Activated CD4-positive, alpha-beta memory T cell treated with anti-CD3 and anti-CD28 coated beads, Interleukin-2, amount 10 ng/mL, durations not matched to agents 7 days and 5 days (primary cell): ENCODE measurements at places on chromosomes 3 and 15. TPM values are rescaled to one million over a fixed set of nuclear protein-coding genes. Genes with fewer than 3 reads are reported as not detected.

TEX55 gene
- not detected for total RNA-seq

DNA sequence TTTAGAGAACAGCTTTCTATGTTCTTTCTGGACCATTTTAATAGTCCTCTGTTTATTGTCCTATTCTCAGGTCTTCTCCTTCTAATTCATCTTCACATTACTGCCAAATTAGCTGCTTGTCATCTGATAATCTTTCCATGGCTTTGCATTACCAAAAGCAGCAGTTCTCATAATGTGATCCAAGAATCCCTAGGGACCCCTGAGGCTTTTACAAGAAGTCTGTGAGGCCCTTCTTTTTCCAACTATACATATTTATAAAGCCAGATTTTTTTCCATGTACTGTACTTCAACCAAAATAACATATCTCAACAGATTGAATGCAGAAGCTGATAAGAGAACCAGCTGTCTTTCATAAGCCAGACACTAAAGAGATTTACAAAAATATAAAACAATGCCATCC is 162.5 kb upstream of the BFSP2 start:
- H3K36me3 ChIP-seq: no peaks in the 10 kb centered on the region
- no peaks in the 10 kb centered on the region for H3K4me1 ChIP-seq
- peaks cover 8% of the 10 kb centered on the region for H3K27me3 ChIP-seq
- H3K27ac ChIP-seq: no peak overlapping the region

GRCh38 chr15:36370051-36370730 is 209.2 kb upstream of the CDIN1 start:
- DNase-seq: no peak
- H3K36me3 ChIP-seq: no peaks in the 10 kb centered on the region
- no peaks in the 10 kb centered on the region for H3K4me1 ChIP-seq

DNA sequence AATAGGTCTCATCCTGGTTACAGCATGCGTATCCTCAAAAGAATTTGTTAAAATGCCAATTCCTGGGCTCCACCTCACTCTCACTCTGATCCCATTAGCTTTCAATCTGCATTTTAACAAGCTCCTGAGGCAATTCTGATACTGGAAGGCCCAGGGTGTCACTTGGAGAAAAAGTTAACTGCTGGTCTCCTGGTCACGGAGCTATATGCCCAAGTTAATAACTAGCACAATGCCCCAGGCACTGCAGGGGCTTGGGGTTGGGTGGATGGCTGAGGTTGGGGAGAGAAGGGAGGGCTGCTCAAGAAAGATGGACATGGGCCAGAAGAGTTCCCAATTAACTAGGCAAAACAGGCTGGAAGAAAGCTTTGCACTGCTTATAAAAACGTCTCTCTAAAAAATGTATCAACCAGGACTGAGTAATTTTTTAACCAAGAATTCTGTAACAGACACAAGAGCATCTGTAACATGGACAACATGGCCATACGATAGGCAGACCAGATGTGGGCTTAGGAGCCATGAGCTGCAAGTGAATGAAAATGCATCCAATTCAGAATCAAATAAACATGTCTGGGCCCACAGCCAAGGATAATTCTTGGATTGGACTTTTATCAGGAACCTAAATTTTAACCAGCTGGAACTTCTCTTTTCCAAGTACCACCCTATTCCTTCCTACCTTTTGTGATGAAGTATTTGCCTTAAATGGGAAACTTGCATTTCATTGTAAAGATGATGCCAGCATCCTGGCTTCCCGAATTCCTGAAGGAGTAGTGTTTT is 4.2 kb downstream of the IL17RD start:
- H3K27me3 ChIP-seq: peaks cover 54% of the 10 kb centered on the region
- no peaks in the 10 kb centered on the region for H3K36me3 ChIP-seq
- no peak for DNase-seq
- H3K4me1 ChIP-seq: peaks cover 20% of the 10 kb centered on the region

PLCH1 gene
- 0.08 TPM for total RNA-seq

DGKG gene
- 0.58 TPM for total RNA-seq

DNA sequence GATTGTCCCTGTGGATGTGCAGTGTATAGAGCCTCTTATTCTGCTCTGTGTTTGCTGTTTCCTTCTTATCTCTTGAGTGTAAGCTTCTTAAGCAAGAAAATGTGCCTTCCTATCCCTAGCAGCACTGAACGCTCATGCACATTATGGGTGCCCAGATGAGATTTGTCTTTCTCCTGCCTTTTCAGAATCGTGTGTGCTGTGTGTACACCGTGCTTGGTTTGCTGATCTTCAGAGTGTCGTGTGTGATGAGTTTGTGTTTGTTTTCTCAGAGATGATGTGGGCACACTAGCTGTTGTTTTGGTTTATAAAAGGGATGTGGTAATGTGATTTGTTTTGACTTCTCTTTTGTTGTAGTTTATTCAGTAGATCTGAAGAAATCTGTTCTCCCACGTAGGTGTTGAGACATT is 19.7 kb downstream of the GPR171 start:
- peaks cover 49% of the 10 kb centered on the region for H3K4me1 ChIP-seq
- DNase-seq: peak; percentile 37
- H3K36me3 ChIP-seq: no peaks in the 10 kb centered on the region
- H3K27me3 ChIP-seq: peaks cover 2% of the 10 kb centered on the region
- H3K27ac ChIP-seq: peak overlapping the region; percentile 79

- H3K4me1 ChIP-seq: peaks cover 78% of the 10 kb centered on the region
- H3K4me3 ChIP-seq: no peak overlapping the region
- H3K27ac ChIP-seq: peak overlapping the region; percentile 36
- no peak for DNase-seq
These were observed 68.7 kb downstream of the CCNL1 start for GRCh38 chr3:157091083-157091833.

DNA sequence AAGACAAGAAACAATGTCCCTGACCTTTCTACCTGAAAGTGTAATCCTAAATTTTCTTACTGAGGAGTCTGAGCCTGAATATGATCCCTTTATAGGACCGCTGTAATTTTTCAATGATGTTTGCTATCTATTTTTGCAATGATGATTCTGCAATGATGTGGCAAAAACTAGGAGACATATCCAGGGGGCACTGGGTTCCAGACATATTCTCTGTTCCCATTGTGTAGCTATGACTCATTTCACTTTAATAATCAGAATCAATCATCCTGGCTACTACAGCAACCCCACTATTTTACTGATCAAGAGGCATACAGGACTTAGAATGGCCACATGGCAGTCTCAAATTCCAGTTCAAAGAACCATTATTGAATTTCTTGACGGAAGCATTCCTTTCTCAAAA is 85.9 kb downstream of the AQR start:
- H3K4me1 ChIP-seq: peaks cover 6% of the 10 kb centered on the region
- no peak overlapping the region for H3K27ac ChIP-seq
- DNase-seq: no peak
- peaks cover 62% of the 10 kb centered on the region for H3K36me3 ChIP-seq

DNA sequence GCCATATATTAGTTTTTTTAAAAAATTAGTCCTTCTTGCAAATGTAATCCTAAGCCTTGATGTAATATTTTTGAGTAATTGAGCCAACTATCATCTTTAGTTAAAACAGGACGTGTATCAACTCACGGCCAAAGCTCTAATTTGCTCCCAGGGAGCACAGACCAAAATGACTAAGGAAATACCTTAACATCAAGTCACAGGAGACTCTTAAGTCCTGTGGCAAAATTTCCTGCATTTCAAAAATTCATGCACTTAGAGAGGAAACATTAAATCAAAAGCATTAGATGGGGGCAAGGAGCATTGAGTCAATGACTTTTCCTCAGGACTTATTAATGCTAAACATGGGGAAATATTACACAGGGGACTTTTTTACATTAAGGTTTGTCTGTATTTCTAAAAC is 276.0 kb downstream of the MFSD1 start:
- no peaks in the 10 kb centered on the region for H3K4me1 ChIP-seq
- H3K4me3 ChIP-seq: no peak overlapping the region
- no peak for DNase-seq
- H3K27ac ChIP-seq: no peak overlapping the region
